ENCODE measurements at places on chromosomes 4 and X.

DNA sequence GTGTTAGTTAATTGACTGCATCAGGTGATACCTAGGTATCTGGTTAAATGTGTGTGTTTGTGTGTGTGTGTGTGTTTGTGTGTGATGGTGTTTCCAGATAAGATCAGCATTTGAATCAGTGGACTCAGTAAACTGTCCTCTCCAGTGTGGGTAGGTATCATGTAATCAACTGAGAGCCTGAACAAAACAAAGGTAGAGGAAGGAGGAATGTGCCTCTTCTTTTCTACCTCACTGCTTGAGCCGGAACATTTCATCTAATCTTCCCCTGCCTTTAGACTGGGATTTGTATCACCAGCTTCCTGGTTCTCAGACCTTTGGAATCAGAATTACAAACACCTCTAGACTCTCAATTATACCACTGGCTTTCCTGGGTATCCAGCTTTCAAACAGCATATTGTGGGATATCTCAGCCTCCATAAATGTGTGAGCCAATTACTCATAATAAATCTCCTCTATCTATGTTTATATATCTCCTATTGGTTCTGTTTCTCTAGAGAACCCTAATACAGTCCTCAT, 120.5 kb downstream of the TBCK start:
- DNase-seq = no peak

- DNase-seq = no peak
These were observed at the start of gene RENBP for GRCh38 chrX:153944140-153944799. TSS of gene RENBP (minus strand) at chrX:153944643. CDS start at chrX:153944610, 33 bp downstream.

GRCh38 chrX:137548261-137548660, 17.7 kb upstream of the ZIC3 start:
- DNase-seq = no peak

GRCh38 chrX:154322890-154323289, 27.3 kb downstream of the TKTL1 start:
- no peak for DNase-seq

- no peak for DNase-seq
These were observed 157.0 kb upstream of the TLL1 start for GRCh38 chr4:165715989-165716388.

GRCh38 chrX:136933611-136934145, 53.2 kb upstream of the RBMX start:
- peak; percentile 4 for DNase-seq

DNA sequence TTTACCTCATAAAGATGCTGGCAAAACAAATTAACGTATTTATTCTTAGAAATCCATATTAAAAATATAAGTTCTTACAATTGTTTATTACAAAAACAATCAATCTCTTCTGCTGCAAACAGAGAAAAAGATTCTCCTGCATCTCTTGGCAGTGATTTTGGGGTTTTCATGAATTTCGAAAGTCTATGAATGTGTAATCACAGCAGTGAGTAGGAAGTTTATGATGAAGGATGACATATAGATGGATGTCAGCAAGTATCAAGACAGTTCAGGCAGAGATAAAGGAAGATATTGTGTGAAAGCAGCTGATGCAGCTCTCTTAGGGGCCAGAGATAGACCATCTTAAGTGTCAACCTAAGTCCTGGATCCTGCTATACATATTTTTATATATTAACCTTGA, 196.9 kb upstream of the BANK1 start:
- DNase-seq = no peak

GRCh38 chrX:39065051-39065871, 264.0 kb downstream of the MID1IP1 start:
- DNase-seq = peak; percentile 81
